ENCODE measurements at places on chromosomes 4 and X.

DNA sequence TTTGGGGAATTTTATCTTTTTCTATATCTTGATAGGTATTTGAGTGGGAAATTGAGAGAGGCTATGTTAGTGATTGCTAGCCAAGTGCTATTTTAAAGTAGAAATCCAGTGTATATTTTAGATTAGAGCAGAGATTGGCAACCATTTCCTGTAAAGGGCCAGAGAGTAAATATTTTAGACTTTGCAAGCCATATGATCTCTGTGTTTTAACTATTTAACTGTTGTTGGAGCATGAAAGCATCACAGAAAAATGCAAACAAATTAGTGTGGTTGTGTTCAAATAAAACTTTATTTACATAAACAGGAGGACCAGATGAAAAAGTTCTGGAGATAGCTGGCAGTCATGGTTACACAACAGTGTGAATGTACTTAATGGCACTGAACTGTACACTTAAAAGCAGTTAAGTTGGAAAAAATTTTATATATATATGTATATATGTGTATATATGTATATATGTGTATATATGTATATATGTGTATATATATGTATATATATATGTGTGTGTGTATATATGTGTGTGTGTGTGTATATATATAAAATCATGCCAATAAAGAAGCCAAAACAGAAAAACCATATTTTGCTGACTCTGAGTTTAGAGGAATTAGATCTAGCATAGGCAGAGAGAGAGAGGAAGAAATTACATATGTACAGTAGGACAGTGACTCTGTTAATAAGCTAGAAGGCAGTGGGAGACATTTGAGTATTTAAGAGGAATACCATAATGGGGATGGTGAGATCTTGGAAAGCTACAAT lies 83.4 kb downstream of the TMEM164 start:
- no peak for DNase-seq

DNA sequence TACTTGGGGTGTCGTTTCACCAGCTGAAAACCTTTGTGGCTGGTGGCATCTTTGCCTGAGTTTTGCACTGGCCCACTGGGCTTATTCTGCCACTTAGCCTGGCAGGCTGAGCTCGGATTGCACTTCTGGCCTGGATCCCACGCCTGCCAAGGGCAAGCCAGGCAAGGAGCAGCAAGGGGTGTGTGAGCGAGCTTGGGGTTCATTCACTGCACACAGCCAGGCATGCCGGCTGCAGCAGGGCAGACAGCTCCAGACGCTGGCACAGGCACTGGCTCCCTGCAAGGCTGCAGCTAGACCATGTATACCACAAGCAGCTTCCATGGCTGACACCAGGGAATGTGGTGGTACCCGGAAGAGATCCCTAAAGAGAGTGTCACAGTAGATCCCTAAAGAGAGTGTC lies 476.3 kb downstream of the EPHA5 start:
- DNase-seq = no peak

- no peak for DNase-seq
These were observed 562.2 kb downstream of the ZIC3 start for GRCh38 chrX:138128027-138128671.

DNA sequence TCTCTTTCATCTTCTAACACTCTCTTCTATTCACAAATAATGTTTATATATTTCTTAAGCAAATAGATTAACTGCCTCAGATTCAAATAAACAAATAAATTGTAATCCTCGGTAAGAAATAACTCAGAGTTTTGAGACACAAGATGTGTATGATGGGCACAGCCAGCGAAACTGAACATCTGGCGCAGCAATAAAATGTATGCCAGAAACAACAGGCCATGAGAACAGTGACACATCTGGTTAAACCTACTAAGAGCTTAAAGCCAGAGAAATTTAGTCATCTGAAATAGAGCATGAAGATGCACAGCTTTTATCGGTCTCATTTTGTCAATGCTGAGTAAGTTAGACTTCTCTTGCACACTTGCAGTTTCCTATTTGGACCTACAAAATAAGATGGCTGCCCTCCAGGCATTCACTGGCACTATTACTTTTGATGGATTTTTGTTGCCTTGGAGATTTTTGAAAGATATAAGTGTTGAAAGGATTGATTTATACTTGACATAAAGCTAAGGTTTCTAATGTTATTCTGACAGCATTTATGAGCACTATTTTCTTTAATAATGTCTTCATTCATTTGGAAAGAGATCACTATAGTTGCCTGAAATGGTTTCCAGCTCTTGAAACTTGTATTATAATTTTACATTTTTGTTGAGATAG lies 1444.0 kb downstream of the PCDH18 start:
- DNase-seq = no peak

GRCh38 chrX:106710771-106711170 lies 15.7 kb upstream of the RNF128 start:
- DNase-seq = no peak
